ENCODE measurements at places on chromosomes 7 and 10.
A peak's percentile ranks its signal among the peaks of the same experiment; 100 is the strongest.

GRCh38 chr10:128296253-128297007, 170.2 kb upstream of the MKI67 start:
- no peak for DNase-seq

- peak; percentile 42 for DNase-seq
These were observed 3.5 kb upstream of the CFAP58 start for GRCh38 chr10:104350127-104350635.

DNA sequence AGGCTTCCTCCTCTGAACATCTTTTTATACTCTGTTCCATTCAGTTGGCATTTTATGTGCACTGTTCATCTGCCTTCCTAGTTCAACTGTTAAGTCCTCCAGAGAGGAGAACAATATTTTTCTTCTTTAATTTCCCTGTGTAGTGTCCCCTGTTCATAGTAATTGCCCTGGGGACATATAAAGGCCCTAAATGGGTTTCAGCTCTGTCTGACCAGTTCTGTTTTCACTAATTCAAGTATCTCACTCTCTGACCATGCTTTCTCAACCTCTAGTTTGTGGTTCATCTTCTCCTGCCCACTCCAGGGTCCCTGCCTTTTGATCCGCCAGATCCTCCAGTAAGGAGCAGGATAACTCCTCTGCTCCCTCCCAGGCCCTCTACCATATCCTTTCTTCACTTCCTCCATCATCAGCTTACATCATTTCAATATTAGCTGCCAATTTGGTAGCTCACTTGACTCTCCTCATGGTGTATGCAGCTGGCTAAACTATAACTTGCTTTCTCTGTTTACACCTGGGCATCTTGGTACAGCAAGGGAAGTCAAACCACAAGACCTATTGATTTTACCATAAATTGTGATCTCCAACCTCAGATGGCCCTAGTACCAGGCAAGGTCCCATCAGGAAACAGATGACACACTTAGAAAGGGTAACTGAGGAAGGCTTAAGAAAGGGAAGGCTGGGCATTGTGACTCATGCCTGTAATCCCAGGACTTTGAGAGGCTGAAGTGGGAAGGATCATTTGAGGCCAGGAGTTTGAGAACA, 17.7 kb upstream of the C10orf67 start:
- DNase-seq = no peak

DNA sequence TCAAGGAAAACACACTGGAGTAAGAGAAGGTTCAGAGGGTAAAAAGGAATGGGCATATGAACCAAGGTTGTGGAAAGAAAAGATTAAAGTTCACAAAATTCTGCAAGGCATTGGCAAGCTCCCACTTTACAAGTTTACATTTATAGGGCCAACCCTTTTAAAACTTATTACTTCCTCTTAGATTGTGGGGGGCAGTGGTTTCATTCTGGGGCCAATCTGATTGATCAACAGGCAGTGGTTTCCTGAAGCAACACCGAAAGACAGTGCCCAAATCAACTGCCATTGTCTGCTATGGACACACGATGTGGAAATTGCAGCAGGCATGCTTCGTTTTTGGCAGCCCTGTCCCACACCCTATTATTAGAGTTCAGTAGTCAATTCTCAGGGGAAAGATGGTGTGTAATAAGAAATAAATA, 154.0 kb downstream of the SGMS1 start:
- DNase-seq = no peak

DNA sequence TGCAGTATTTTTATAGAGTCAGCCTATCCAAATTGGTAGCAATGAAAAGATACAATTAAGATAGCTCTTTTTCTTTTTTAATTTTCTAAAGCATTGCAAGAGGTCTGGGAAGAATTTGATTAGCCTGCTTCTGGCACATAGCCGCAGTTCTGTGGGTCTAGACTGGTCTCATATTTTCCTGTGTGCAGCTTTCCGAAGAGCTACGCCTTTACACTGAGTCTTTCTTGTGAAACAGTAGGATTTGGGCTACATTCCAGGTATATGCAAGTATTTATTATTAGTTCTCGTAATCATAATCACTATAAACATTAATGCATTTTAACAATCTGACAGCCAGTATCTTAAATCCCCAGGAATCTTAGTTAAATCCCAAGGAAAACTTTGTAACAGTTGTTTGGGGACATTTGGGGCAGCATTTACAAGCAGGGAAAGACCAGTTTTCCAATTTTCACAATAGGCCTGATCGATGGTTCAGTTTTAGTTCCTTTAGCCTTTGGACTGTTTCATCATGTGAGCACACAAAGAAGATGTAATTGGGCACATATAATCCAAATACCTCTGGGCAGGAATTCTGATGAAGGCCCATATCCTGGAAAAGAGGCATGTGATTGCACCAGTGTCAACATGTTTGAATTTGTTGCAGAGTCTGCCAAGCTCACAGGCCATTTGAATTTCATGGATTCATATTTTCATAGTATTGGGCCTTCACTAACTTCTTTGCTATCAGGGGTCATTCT, 287.3 kb downstream of the INHBA start:
- no peak for DNase-seq

DNA sequence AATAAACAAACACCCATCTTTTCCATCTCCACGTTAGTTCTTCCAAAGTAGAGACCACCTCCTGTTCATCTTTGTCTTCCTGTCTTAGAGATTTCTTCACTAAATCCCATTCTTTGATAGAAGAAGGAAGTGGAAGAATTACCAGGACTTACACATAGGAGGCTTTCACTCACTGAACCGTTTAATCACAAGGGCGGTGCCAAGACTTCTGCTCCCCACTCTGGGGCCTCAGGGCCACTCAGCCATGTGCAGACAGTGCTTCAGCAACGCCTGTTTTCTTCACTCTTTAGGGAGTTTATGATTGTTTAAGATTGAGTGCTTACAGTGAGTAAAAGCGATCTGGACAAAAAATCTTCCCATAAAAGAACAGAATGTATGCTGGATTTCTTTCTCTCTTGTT, 63.9 kb upstream of the SORCS3 start:
- DNase-seq = no peak

GRCh38 chr7:44132039-44132438, 8.7 kb upstream of the POLD2 start:
- no peak for DNase-seq

DNA sequence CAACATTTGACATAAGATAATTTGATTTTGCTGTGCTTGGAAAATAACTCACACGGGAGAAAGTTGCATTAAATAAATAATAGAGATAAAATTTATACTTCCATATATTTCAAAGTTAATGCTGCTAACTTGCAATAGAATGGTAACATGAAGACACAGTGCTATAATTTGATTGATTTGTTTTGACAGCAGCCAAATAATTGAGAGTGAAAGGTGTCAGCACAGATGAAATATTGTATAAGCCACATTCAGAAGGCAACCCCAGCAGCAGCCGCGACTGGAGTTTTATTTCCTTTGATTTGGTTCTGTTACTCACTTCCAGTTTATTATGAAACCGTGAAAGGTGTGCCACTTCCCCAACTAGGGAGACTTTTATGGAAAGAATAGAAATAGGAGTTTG, 242.2 kb downstream of the POU6F2 start:
- DNase-seq = no peak

GRCh38 chr10:8456386-8456785, 401.9 kb downstream of the GATA3 start:
- no peak for DNase-seq

- DNase-seq = no peak
These were observed 26.4 kb upstream of the SRGN start for GRCh38 chr10:69061305-69062161.

- no peak for DNase-seq
These were observed 72.8 kb upstream of the GLCCI1 start for GRCh38 chr7:7895754-7896153.

DNA sequence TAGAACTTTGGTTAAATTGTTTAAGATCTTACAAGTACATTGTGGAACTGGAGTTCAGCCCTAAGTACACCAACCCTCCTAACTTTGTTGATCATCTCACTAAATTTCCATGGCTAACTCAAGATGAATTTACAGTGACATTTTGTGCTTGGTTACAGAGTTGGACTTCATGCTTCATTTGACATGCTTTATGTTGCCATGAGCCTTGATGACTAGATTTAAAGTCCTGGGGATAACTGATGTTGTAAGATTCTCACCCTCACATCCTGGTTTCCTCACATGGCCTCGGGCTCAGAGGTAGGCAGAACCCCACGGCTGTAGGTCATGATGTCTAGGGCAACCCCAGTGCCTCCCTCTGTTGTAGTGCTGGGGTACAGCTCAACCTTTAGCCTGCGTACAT, 397.2 kb upstream of the IGFBP3 start:
- DNase-seq = no peak

GRCh38 chr10:60757420-60757895, 20.8 kb upstream of the CDK1 start:
- no peak for DNase-seq

GRCh38 chr10:56178210-56178609, 182.8 kb downstream of the ZWINT start:
- DNase-seq = no peak

DNA sequence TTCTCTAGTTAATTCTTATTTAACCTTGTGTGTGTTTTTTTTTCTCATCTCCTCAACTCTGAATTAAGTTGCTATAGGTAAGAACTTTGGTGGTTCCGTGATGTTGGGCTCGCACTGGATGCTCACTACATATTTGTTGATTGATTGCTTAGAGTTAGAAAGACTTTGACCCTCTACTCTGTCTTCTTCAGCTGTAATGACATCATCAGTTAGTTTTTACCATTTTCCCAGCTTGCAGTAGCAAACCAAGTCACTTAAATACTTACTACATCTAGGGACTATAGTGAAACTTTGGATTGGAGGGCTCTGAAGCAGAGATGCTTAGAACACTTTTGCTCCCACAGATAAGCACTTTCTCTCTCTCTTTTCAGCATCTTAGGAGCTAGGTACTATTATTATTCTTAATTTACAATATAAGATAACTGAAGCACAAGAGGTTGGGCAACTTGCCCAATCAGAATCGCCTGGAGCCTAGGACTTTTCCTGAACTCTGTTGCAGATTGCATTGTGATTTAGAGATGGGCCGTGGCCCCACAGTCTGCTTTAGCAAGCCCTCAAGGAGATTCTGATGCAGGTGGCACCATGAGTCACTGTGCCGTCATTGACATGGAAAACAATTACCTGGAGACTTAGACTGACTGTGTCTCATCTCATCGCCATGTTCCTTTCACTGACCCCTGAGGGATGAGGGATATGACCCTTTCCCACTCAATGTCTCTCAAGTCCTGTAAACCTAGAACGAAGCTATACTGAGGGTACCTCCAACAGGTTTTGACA, 471.9 kb upstream of the PODXL start:
- DNase-seq = no peak

DNA sequence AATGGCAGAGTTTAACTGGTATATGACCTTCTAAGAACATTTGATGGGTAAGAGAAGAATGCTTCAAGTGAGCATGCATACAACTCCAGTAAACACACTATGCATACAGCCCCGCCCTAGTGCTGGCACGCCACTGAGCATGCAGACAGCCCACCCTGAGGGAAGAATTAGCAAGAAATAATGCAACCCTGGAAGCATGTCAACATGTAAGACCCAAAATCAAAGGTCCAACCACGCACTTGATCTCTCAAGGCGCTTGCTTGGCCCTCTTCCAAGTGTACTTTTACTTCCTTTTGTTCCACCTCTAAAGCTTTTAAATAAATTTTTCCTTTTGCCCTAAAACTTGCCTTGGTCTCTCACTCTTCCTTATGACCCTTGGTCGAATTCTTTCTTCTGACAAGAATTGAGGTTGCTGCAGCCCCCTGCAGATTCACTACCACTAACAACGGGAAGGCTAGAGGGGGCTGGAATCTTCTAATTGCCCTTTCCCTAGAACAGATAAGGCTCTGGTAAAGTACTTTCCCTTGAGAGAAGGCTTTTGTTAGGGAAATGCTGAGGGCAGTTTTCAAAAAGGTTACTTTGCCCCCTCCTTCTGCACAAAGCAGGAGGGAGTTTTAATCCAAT, 3.4 kb downstream of the FAM24B start:
- DNase-seq = no peak

DNA sequence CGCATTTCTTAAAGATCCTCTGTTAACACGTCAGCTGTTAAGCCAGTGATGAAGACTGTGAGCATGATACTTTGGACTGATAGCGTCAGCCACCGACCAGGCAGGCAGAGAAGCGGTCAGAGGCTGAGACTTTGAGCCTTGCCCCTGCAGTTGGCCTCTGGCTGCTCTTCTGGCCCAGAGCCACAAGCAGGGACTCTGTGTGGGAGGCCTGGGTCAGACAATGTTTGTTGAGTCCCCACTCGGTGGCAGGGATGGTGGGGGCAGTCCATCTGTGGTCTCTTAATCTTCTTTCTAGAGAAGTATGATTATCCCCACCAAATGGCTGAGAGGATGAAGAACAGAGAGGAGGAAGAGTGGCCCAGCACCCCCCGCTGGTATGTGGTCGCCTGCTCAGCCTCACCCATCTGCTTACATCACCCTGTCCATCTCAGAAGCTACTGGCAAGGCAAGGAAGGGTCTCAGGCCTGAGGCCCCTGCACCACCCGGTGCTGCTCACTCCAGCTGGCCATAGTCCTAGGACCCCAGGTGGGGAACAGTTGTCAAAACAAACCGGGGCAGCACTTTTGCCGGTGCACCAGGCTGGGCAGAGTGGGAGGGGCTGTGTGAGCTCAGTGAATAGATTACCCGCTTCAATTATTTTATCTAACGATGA, 202.9 kb downstream of the GRID1 start:
- no peak for DNase-seq

DNA sequence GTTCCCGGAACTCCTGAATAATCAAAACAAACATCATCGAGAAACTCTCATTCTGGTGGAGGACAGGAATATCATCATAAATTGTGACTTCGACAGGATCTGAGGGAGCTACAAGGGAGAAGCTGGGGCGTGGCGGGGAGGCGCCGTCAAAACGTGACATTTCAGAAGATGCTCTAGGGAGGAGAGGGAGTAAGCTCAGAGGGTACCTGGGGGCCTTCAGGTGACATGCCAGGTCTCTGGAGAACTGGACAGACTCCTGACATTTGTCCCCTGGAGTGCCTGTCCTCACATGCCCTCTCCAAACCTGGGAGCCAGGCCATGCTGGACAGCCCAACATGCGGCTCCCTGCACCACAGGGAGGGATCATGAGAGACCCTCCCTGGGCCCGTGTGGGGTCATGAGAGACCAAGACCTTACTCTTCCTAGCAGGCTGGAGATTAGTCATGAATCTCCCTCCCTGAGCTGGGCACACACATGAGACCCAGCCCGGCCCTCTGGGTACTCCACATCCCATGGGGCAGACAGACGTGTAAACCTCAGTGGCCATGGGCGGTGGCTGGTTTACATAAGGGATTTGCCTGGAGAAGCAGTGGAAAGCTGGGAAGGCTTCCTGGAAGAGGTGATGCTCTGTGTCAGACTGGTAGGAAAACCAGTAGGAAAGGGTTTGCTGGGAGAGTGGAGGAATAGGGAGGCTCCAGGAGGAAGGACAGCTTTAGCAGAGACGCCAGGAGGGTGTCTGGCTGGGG, 81.0 kb downstream of the MYL10 start:
- DNase-seq = no peak

GRCh38 chr10:60352105-60352504, 37.6 kb downstream of the ANK3 start:
- DNase-seq = no peak

- no peak for DNase-seq
These were observed 19.1 kb upstream of the ARMS2 start for GRCh38 chr10:122435212-122435827.

GRCh38 chr10:110864662-110865140, 7.0 kb upstream of the PDCD4 start:
- peak; percentile 69 for DNase-seq

All from GDM1 (cell line).